ENCODE measurements at places on chromosomes 7 and 10. TPM values are rescaled to one million over a fixed set of nuclear protein-coding genes. Genes with fewer than 3 reads are reported as not detected.

- DNase-seq: no peak
These were observed 19.4 kb downstream of the RNF32 start for GRCh38 chr7:156659961-156660360.

DNA sequence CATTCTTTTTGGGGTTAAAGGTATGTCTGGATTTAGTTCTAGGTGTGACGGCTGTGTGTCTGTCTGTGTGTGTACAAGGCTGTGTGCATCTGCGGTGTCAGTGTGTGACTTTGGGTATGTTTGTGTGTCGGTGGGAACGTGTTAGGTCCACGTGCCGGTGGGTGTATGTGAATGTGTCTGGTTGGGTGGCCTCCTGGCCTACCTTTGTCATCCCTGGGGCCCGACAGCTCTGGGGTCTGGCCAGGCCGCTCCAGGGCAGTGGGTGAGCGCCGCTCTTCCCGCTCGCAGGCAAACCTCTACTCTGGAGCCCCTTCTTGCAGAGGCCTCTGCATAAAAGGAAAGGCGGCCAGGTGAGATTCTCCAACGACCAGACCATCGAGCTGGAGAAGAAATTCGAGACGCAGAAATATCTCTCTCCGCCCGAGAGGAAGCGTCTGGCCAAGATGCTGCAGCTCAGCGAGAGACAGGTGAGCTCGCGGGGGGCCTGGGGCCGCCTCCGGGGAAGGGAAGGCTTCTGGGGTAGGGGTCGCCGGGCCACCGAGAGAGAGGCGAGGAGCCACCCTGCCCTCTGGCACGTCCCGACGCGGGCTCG, 2.4 kb downstream of the HHEX start:
- DNase-seq: no peak

GRCh38 chr7:35384761-35385700, 131.1 kb upstream of the TBX20 start:
- DNase-seq: no peak

- no peak for DNase-seq
These were observed 316.7 kb upstream of the NPSR1 start for GRCh38 chr7:34341326-34341725.

DNA sequence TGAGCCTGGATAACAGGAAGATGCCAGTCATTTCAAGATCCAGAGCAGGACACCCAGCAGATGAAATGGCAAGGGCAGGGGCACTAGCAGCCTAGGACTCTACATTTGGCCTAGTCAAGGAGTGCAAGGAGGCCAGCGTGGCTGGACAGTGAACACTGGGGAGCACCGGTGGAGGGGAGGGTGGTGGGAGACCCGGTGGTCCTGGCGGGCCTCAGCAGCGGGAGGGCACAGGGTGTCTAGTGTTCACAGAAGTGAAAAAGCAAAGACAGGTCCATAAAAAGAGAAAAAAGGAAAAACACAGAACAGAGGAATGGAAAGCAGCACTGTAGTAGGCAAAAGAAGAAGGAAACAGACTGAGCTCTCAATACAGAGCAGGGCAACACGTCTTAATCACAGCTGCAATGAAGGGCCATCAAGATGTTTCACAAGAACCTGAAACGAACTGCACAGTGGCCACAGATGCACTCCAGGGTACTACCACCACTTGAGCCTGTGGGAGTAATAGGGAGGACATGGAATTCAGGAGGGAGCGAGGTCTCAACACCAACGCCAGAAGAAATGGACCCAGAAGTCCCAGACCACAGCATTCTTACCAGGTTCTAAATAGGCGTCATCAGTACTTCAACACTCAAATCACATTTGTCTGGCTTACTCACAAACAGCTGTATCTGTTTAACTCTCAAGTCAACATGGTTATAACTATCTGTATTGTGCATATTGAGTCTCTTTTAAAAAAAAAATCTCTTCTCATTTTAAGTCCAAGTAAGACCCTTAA, 573.7 kb downstream of the PARD3 start:
- DNase-seq: no peak

- no peak for DNase-seq
These were observed 39.0 kb downstream of the TFAM start for GRCh38 chr10:58424176-58424575.

DNA sequence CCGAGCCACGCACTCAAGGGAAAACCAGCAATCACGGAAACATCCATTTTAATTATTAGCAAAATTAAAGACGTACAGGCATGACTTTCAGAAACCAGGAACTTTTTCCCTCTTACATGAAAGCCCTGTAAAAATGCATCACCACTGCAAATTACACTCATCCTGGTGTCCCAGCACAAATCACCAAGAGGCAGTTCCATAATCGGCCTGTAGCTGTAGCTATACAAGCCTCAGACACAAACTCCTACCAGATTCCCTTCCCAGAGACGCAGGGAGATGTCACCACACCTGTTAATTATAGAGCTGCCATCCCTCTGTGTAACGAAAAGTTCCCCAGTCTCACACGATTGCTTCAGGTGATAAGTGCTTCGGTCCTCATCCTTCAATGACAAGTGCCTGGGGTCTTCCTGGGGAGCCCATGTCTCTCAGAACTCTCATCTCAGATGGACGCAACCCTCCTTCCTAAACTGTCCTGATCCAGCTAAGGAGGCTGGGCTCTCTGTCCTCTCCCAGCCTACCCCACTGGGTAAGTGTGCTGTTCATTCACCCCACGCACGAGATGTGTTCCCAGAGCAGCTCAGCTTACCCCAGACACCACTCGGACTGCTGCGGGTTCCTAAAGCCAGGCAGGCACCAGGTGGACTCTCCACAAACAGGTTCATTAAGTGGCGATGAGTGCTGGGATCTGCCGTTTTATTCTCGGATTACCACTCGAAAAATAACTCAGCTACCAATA, 5.9 kb downstream of the FGFR2 start:
- no peak for DNase-seq

DNA sequence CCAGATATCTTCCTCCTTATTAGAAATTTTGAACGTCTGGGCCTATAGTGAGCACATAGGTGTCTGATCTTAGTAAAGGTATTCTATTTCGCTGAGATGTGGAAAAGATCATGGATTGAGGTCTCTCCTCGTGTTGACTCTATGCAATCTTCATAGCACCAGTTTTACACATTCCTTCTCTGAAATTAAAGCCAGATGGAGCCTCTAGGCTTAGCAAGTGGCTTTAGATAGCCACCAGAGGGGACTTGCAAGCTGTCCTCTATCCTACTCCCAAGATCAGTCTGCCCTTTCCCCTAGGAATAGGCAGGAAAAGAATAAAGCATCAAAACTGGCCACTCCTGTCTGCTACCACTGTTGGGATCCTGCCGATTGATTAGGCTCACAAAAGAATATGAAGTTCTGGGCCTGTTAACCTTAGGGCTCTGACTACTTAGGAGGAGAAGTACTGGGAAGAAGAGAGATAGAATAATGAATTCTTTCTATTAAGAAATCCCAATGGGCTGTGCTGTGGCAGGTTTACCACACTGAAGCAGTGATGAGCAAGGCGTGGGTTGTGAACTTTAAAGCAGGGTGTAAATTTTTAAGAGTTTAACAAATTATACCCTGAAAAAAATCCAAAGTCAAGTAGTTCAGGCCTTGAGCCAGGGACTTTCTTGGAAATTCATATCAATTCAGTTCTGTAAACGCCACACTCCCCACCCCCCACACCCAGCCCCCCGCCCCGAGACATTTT, 2.2 kb upstream of the STRIP2 start:
- DNase-seq: no peak

- DNase-seq: no peak
These were observed 3.3 kb upstream of the SEC31B start for GRCh38 chr10:100522945-100523344.

GRCh38 chr10:8544057-8544380, 489.5 kb downstream of the GATA3 start:
- DNase-seq: no peak

DNA sequence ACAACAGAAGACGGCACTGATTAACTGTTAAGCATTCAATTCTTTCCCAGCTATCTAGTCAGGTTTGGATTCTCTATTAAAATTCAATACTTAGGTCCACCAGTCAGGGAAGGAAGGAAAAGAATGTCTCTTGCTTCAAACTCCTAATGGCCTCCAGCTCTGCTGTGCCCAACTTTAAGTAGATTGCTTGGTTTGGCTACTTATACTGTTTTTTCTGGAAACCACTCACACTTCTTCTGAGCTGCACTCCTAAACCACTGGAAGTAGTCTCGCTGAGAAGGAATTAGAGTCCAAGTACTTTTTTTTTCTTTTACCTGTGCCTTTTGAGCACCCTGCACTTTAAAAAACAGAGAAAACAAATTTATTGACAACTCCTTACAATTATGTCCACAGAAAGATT, 26.7 kb upstream of the COL1A2 start:
- DNase-seq: no peak

DNA sequence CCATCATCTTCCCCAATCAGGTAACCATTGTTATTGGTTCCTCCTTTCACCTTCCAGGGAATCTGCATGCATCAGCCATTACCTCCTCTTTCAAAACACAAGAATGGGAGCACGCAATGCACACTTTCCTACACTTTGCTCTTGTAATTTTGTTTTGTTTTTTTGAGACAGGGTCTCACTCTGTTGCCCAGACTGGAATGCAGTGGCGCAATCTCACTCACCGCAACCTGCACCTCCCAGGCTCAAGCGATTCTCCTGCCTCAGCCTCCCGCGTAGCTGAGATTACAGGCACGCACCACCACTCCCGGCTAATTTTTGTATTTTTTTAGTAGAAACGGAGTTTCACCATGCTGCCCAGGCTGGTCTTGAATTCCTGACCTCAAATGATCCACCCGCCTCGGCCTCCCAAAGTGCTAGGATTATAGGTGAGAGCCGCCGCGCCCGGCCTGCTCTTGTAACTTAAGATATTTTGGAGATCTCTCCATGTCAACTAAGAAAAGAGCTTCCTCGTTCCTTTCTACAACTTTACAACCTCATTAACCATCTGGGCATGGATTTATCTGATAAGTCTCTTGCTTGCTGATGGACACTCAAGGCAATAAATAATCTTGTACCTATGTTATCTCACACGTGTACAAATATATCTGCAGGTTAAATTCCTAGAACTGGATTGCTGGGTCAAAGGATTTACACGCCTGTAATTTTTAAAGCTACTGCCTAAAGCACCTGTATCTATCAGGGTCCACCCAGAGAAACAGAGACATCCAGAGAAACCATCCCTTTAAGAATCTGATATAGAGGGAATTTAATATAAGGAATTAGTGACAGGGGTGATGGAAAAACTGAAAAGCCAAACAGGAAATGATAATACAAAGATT, 4.2 kb downstream of the CYTH3 start:
- DNase-seq: no peak

- no peak for DNase-seq
These were observed 168.4 kb downstream of the BTAF1 start for GRCh38 chr10:92091965-92092364.

- no peak for DNase-seq
These were observed 38.1 kb downstream of the ZNF503 start for GRCh38 chr10:75363431-75363830.

- DNase-seq: no peak
These were observed 39.3 kb downstream of the CYP26A1 start for GRCh38 chr10:93113042-93113441.

DNA sequence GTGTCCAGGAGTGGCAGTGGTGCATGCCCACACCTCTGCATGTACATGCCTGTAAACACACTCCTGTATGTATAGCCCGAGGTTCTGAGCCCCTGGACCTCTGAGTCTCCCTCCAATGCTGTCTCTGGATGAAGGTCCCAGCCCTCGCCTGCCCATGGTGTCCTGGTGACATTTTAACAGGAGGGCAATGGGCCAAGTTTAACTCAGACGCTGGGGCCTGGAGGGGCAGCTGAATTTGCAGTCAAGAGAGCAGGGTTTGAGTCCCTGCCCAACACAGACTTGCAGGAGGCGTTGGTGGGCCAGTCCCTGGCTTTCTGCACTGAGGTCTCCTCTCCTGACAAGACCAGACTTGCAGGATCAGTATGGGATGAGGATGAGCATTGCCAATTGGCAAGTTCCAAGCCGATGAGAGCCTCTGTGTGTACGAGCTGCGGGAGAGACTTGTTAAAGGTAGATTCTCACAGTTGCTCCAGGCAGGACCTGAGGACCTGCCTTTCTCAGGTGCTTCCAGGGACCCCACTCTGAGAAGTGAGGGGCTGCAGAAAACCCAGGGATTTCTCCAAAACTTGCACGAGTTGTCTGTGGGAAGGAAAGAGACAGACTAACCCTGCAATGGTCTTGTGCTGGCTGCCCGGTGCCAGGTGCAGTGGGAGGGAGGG, 141.9 kb downstream of the ELFN1 start:
- no peak for DNase-seq

Gene COG5
- 26.7 TPM for total RNA-seq

Gene IRF5
- total RNA-seq: 28.8 TPM

Gene ANKRD30A
- not detected for total RNA-seq

Gene FBH1
- total RNA-seq: 64.0 TPM

Measured in tibial nerve (tissue), 4 donors.